ENCODE measurements at places on chromosomes 1 and 21.

GRCh38 chr1:231774719-231775335 lies 148.2 kb downstream of the DISC1 start:
- DNase-seq = no peak

DNA sequence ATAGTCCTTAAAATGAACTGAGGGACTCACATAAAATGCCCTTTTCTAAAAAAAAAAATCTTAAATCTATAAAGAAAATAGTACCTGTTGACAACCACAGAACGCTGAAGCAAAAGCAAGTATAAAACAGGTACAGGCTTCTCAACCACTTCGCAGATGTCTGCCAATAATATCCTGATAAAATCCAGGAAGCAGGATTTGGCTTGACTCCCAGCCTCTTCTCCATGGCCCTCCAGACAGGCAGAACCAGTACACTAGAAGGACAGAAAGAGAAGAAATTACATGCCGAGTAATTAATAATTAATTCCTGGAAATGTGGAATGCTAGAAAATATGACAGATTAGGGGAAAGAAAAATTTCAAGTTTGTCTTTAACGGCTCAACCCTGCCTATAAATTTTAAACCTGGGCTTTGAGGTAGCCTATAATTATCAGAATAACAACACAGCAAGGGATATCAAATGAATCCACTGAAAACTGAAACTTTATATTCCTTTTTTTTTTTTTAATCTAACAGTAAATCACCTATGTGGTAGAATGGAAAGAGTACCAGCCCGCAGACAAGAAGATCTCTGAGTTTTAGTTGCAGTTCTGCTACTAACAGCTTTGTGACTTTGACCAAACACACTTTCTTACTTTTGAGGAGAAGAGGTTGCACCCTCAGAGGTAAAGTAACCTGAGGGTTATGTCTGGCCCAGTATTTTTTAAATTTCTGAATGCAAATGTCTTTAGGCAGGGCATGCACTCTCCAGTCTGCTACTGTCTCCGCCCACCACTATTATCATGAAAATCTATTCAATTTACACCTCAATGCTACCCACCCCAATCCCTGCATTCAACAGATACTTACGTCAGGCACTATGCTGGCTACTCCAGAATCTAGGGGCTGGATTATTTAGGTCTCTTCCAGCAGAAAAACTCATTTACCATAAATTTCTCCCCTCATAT lies 2.7 kb downstream of the KIAA0319L start:
- no peak for DNase-seq

GRCh38 chr21:14757533-14758327 lies 211.6 kb upstream of the SAMSN1 start:
- no peak for DNase-seq

DNA sequence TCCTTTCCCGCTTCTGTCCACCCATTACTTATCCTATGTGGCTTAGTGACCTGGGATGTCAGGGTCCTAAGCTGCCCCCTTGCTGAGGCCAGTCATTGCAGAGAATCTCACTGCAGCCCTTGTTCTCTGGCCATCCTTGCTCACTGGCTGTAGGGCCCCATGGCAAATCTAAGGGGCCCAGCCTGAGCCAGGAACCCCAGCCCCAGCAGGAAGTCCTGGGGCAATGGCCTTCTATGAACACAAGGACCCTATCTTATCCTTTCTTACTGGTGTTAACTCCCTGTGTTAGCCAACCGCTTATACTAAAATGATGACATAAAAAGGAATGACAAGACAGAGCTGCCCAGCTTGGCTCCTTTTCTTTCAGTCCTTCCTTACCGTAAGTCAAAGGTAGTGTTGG lies 29.9 kb downstream of the DHCR24 start:
- no peak for DNase-seq

DNA sequence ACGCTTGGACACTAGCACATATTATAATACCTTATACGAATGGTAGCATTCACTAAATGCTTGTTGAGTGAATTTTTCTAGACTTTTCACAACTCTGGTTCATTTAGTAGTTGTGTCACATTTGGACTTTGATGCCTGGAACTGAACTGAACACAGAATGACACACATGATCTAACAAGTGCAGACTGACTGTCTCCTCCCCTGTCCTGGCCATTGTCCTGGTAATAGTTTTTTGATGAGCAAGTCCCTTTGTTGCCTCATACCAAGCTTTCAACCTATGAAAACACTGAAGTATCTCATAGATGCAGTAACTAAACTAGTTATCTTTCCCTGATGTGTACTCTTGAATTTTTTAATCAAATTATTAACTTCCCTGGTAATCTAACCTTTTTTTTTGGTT lies 66.4 kb downstream of the LRRC8D start:
- no peak for DNase-seq

- no peak for DNase-seq
These were observed 11.2 kb downstream of the TRIM62 start for GRCh38 chr1:33170351-33171274.

DNA sequence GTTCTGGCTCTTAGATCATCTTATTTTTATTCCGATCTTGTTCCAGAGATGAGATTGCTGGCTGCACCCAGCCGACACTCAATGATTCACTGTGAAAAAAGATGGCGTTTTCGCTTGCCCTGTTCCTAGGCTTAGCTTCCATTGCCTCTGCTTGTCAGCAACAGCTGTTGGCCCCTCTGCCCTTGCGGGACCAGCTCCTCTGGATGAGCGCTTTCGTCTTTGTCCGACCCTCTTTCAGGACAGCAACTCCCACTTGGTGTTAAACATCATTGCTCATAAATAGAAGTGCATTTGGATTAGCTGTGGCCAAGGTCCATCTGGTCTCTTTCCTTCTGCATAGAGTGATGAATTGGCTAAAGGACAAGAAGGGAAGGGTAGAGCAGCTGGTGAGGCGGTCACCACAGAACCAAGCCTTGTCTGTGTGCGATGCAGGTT lies 43.5 kb upstream of the SCCPDH start:
- no peak for DNase-seq
